Activated CD4-positive, alpha-beta T cell treated with anti-CD3 and anti-CD28 coated beads, Interleukin-2, amount 50 U/mL, for 1 hour (primary cell): ENCODE measurements at places on chromosomes 7 and 10.

GRCh38 chr10:115355162-115355760 is 262.1 kb downstream of the ATRNL1 start:
- no peak for DNase-seq

GRCh38 chr10:50857579-50857978 is 27.8 kb downstream of the A1CF start:
- no peak for DNase-seq

GRCh38 chr10:131018886-131019500 is 292.5 kb downstream of the TCERG1L start:
- no peak for DNase-seq

DNA sequence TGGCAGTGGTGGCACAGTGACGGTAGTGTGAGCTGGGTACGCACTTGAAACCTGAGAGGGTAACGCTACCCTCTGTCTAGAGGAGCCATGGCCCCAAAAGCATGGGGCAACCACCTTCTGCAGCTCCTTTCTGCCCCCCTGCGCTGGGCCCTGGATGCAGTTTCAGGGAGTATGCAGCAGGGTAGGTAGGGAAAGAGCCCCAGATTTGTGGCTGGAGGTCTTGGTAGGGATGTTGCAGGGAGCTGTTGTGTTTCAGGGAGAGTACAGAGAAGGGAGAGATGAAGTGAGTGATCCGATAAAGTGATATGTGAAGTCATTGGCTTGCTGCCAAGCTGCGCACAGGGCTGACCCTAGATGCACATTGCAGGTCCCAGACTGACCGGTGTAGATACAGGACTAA is 2.7 kb upstream of the PGAM2 start:
- DNase-seq: no peak

DNA sequence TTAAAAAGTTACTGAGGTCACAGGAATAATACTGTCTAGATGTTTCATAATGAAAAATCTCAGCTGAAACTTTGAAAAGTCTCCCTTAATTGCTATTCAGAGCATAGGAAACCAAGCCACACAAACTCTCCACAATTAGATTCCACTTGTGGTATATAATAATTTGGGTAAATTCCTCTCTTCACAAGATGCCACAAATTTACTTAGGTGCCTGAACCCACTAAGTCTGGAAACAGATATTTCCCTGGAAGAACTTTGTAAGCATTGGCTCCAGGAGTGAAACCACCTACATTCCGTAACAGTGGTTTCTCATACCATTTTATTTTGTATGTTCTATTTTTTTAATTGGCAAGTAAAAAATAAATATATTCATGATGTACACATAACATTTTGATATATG is 493.4 kb downstream of the SEMA3D start:
- no peak for DNase-seq

DNA sequence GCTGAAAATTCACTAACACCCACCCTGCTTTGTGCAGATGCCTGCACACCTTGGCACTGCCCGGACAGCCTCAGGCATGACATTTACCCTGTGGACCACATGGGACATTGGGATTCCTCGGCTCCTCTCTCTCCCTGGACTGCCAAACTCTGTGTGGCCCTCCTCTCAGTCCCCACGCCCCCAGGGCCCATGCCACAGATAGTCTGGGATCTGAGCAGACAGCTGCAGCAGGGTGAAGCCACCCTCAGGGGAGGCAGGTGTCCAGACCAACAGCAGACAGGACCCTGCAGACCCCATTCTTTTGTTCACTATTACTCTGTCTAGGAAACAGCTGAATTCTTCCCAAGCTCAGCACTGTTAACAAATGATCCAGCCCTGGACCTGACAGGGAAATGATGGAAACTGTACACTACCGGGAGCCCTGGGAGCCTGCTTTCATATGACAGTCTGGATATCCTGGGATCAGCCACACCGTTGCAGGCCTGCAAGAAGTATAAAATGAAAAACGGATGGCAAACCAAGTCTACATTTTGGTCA is 83.4 kb downstream of the VOPP1 start:
- DNase-seq: no peak

DNA sequence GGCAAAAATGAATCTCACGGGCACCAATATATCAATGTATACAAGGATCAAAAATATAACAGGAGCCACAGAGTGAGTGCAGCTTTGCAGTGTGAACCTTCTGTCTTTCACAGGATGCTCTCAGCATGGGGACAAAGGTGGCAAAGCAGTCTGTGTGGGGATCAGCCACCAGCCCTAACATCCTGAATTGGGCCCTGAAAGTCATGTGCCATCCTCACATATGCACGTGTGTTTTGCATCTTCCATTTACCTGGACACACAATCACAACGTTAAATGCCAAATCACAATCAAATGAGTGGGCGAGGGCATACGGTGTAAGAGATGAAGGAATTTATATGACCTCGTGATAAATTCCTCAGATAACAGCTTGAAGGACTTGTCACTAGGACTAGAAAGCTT is 6.5 kb downstream of the TAS2R16 start:
- DNase-seq: no peak

- no peak for DNase-seq
These were observed 33.2 kb downstream of the HELLS start for GRCh38 chr10:94578790-94579189.

- DNase-seq: no peak
These were observed 67.7 kb upstream of the JCAD start for GRCh38 chr10:30127120-30127541.

DNA sequence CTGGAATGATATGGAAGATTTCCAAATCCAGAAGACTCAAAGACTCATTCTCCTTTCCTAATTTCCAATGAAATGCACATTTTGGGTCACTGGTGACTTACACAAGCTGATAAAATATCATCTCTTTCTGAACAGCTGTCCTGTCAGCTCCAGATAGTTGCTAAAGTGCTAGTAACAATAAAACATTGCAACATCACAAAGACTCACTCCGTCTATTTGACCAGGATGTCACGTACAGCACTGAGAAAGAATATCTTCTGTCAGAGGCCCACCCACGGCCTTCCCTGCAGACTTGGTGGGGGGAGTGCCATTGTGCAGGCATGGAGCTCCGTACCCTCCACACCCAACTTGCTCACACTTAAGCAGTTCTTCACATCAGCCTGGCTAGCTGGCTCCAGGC is 78.9 kb upstream of the EGR2 start:
- no peak for DNase-seq

DNA sequence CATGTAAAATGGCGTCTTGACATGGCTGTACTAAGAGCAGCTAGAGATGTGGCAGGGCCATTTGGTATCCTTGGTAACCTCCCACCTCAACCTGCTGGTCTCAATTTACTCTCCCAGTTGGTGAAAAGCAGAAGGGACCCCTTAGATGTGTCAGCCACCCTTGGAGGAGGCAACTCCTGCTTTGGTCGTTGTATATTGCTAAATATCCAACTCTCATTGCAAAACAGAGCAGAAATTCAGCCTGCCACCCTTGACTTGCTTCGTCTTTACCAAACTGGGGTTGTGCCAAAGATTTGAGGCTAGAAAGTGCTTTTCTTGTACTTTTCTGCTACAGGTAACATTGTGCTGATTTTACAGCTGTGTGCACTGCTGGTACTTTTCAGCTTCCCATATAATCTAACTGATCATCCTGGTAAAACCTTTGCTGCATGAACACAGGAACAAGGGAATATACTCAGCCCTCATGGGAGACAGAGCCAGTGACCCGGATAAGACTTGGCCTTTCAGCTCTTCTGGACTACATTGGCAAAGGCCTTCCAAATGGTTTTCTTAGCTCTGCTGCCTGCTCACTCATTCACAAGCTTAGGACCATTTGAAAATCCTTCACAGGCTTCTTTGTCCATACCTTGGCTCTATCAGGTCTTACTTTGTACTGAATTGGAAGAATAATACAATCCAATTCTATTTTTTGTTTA is 2.2 kb upstream of the VSTM4 start:
- DNase-seq: no peak

DNA sequence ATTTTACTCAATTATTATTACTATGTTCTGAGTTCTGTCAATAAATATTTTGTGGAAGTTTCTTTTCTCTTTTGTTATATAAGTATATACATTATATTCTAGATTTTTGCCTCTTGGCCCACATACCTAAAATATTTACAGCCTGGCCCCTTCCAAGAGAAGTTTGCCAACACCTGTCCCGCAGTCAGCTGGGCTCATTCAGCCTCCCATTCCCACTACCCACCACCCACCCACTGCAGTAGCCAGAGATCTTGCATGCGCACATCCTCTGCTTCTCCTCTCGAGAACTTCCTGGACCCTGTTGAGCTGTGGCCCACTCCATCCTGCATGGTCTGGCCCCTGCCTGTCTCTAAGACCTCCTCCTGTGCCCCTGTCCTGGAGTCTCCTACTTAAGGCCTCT is 33.6 kb downstream of the WIPF3 start:
- no peak for DNase-seq

GRCh38 chr7:91778416-91778815 is 102.1 kb downstream of the MTERF1 start:
- no peak for DNase-seq

GRCh38 chr10:132645630-132646442 is 108.2 kb downstream of the INPP5A start:
- DNase-seq: no peak

GRCh38 chr7:118288098-118288497 is 63.6 kb downstream of the ANKRD7 start:
- DNase-seq: no peak
